ENCODE measurements at places on chromosomes 3 and 15. TPM values are rescaled to one million over a fixed set of nuclear protein-coding genes. Genes with fewer than 3 reads are reported as not detected.

- no peaks in the 10 kb centered on the region for H3K4me1 ChIP-seq
- no peak overlapping the region for H3K4me3 ChIP-seq
- no peaks in the 10 kb centered on the region for H3K27me3 ChIP-seq
- H3K36me3 ChIP-seq: no peaks in the 10 kb centered on the region
Observed at GRCh38 chr15:91983729-91984340, 130.3 kb downstream of the SLCO3A1 start.

DNA sequence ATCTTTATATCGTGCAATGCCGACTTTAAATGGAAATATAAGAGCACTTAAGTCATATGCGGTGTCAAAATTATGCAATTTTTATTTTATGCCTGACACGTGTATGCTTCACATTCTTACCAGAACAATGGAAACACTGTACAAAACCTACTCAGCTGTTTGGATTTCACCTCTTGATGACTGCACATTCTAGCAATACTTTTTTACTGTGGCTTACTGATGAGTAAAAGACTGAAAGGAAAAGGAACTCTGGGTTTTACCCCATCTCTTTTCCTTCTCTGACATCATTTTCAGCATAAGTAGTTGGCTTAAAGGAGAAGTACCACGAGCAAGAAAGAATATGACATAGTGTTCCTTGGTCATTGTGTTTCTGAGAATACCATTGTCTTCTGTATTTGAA, 142.8 kb downstream of the POLR2M start:
- H3K36me3 ChIP-seq: no peaks in the 10 kb centered on the region
- no peaks in the 10 kb centered on the region for H3K4me1 ChIP-seq
- no peak for DNase-seq
- H3K4me3 ChIP-seq: no peak overlapping the region

DNA sequence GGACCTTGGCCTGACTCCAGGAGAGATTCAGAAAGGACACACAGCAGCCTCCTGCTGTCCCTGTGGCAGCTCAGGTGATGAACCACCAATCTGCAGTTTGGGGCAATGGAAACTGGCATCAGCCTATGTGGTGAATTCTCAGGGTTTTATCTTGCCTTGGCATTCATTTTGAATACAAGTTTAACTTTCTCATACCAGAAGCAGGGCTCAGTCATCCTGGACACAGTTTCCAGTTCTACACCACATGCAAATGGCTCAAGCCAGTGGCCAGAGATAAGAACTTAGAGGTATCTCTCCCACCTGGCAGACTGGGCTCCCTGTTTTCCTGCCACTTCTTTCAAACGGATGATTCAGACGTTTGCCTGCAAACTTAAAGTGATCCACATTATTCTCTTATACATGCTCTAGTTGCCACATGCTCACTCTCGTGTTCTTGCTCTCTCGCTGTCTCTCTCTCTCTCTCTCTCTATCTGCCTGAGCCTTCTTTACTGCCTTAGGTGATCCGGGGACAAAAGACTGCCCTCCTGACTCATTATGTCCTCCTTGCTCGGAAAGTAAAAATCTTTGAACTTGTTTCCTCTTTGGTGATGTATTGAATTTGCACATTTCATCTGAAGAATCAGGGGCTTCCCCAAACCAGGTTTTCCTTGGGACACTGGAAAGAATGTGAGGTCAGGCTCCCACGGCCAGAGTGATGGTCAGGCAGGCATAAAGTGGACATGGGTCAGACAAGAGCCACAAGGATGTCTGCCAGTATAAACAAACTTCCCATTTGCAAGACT, 99.6 kb upstream of the STT3B start:
- no peak overlapping the region for H3K4me3 ChIP-seq
- H3K4me1 ChIP-seq: peaks cover 4% of the 10 kb centered on the region
- H3K27me3 ChIP-seq: no peaks in the 10 kb centered on the region
- H3K36me3 ChIP-seq: no peaks in the 10 kb centered on the region
- no peak overlapping the region for H3K27ac ChIP-seq

DNA sequence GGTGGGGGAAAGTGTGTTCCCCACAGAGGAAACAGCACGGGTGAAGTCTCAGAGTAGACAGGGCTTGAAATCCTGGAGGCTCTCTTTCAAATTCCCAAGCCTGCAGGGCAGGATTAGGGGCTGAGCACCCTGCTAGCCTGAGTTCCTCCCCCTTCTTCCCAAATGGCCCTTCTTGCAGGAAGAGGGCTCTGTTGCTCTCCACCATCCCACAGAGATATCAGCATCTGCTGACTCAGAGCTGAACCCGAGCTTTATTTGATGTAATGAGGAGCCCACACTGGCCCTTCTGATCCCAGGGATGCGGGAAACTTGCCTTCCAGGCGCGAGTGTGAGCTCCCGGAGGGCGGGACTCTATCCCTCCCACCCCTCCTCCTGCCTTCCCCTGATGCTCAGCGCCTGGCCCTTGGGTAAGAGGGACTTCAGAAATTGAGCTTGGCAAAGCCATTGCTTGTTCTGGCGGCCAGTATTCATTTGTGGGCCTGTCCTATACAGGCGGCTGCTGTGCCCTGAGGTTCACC, 1.4 kb upstream of the STRA6 start:
- no peaks in the 10 kb centered on the region for H3K36me3 ChIP-seq
- H3K27me3 ChIP-seq: peaks cover 27% of the 10 kb centered on the region
- no peak overlapping the region for H3K27ac ChIP-seq
- no peak for DNase-seq
- H3K4me3 ChIP-seq: no peak overlapping the region

DNA sequence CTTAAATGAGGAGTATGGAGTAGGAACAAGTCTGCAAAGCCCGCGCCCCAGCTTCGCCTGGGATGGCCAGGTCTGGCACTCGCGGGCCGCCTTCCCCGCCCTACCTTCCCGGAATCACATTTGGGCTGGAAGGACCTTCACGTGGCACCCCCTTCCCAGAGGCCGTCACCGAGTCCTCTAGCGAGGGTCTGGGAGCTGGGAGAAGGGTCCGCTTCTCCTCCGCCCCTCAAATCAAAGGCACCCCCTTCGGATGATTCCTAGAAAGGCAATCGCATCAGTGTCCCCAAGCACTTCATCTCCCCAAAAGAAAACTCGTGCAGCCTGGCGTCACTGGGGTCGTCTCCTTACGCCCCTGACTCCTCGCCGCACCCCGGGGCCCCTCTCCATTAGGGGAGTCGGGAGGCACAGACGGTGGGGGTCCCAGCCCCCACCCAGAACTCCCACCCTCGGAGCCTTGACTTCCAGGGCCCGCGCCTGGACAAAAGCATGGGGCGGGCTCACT, 380 bp downstream of the MYLK start:
- no peak for DNase-seq
- no peaks in the 10 kb centered on the region for H3K4me1 ChIP-seq
- H3K4me3 ChIP-seq: peak overlapping the region; percentile 65
- H3K27me3 ChIP-seq: peaks cover 14% of the 10 kb centered on the region
- no peaks in the 10 kb centered on the region for H3K36me3 ChIP-seq

DNA sequence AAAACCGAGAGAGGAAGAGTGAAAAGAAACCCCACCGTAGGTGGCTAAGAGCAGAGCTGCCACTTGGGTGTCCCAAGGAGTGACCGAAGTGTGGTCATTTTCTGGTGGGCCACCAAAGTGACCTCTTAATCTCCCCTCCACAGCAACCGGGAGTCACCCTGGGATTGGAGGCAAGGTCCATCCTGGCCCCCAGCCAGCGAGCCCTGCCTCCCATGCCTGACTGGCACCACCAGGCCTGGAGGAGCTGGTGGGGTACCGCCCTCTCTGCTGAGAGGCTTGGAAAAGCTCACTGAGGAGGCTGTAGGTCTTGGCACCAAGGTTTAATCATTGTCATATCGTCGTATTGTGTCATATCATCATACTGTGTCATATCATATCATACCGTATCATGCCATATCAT, 74.0 kb upstream of the TRPM1 start:
- H3K36me3 ChIP-seq: no peaks in the 10 kb centered on the region
- no peak for DNase-seq
- H3K27ac ChIP-seq: no peak overlapping the region
- no peak overlapping the region for H3K4me3 ChIP-seq
- no peaks in the 10 kb centered on the region for H3K27me3 ChIP-seq

- H3K4me3 ChIP-seq: no peak overlapping the region
- H3K27ac ChIP-seq: no peak overlapping the region
- H3K4me1 ChIP-seq: peaks cover 23% of the 10 kb centered on the region
- no peak for DNase-seq
- no peaks in the 10 kb centered on the region for H3K36me3 ChIP-seq
- H3K27me3 ChIP-seq: no peaks in the 10 kb centered on the region
Observed at GRCh38 chr3:40333416-40333815, 23.9 kb downstream of the EIF1B start.

- H3K27ac ChIP-seq: no peak overlapping the region
- no peaks in the 10 kb centered on the region for H3K4me1 ChIP-seq
- H3K27me3 ChIP-seq: no peaks in the 10 kb centered on the region
- no peaks in the 10 kb centered on the region for H3K36me3 ChIP-seq
- no peak overlapping the region for H3K4me3 ChIP-seq
Observed at GRCh38 chr15:101399431-101399830, 90.1 kb downstream of the PCSK6 start.

GRCh38 chr3:112013058-112013783, 14.5 kb downstream of the TAGLN3 start:
- H3K4me1 ChIP-seq: peaks cover 8% of the 10 kb centered on the region
- H3K27ac ChIP-seq: no peak overlapping the region
- H3K27me3 ChIP-seq: no peaks in the 10 kb centered on the region
- H3K4me3 ChIP-seq: no peak overlapping the region
- no peak for DNase-seq

- peaks cover 12% of the 10 kb centered on the region for H3K4me1 ChIP-seq
- no peaks in the 10 kb centered on the region for H3K27me3 ChIP-seq
- no peak overlapping the region for H3K27ac ChIP-seq
- DNase-seq: no peak
- H3K4me3 ChIP-seq: no peak overlapping the region
Observed at GRCh38 chr3:12585181-12585580, 28.3 kb downstream of the MKRN2 start.

GRCh38 chr3:124859025-124859424, 28.1 kb downstream of the ITGB5 start:
- no peak overlapping the region for H3K4me3 ChIP-seq
- H3K27ac ChIP-seq: no peak overlapping the region
- no peaks in the 10 kb centered on the region for H3K27me3 ChIP-seq
- H3K4me1 ChIP-seq: peaks cover 34% of the 10 kb centered on the region
- DNase-seq: no peak

DNA sequence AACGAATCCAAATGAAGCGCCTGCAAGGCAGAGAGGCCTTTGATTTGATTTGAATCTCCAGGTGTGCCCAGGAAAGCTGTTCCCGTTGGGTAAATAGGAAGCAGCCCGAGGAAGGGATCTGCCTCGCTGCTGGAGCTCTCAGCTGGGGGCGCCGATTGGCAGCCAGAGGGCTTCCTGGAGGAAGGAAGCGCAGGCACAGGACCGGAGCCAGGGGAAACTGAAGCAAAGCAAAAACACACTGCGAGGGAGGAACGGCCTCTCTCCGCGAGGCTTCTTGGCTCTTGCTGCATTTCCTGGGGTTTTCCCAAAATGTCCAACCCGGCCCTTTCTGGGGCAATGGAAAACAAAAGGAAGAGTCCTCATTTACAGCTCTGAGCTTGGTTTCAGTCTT, 80.3 kb downstream of the TMEM266 start:
- DNase-seq: no peak
- no peaks in the 10 kb centered on the region for H3K27me3 ChIP-seq
- H3K4me3 ChIP-seq: no peak overlapping the region

GRCh38 chr15:62444104-62445022, 279.3 kb upstream of the C2CD4B start:
- H3K36me3 ChIP-seq: no peaks in the 10 kb centered on the region
- H3K4me1 ChIP-seq: peaks cover 17% of the 10 kb centered on the region
- no peak overlapping the region for H3K4me3 ChIP-seq
- DNase-seq: peak; percentile 61
- H3K27ac ChIP-seq: peak overlapping the region; percentile 67

DNA sequence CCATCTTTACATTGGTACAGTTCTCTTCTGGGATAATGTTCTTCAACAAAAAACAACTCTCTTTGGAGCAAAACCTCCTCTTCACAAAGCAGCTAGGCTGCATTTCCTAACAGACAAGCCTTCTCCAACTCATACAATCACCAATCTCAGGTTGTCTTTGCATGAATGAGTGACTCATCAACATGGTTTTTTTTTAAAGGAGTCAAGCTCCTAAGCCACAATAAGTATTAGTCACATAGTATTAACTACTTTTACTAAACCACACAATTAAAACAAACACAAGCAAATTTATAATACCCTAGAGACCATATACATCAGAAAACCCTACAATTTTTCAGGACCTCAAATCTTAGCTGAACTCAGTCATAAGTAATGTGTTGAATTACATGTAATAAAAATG, 137.4 kb downstream of the TBC1D5 start:
- peaks cover 16% of the 10 kb centered on the region for H3K4me1 ChIP-seq
- no peaks in the 10 kb centered on the region for H3K36me3 ChIP-seq
- DNase-seq: peak; percentile 26
- no peaks in the 10 kb centered on the region for H3K27me3 ChIP-seq
- H3K4me3 ChIP-seq: no peak overlapping the region

DNA sequence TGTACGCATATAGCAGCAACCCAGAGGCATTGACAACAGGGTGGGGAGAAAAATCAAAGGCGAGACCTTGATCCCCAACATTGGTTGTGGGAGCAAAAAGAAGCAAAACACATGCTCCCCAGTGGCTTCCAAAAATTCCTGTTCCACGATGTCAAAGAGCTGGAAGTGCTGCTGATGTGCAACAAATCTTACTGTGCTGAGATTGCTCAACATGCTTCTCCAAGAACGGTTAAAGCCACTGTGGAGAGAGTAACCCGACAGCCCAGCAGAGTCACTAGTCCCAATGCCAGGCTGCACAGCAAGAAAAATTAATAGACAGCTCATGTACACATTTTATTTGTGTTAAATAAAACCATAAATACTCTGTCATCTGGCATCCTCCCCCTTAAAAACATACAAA, 179.9 kb upstream of the PFN2 start:
- H3K27me3 ChIP-seq: no peaks in the 10 kb centered on the region
- peaks cover 19% of the 10 kb centered on the region for H3K4me1 ChIP-seq
- no peaks in the 10 kb centered on the region for H3K36me3 ChIP-seq
- DNase-seq: no peak
- H3K27ac ChIP-seq: no peak overlapping the region

GRCh38 chr3:63042833-63043232, 167.6 kb upstream of the CADPS start:
- no peak overlapping the region for H3K4me3 ChIP-seq
- no peaks in the 10 kb centered on the region for H3K27me3 ChIP-seq
- no peaks in the 10 kb centered on the region for H3K36me3 ChIP-seq

- DNase-seq: no peak
- no peak overlapping the region for H3K4me3 ChIP-seq
- no peak overlapping the region for H3K27ac ChIP-seq
- no peaks in the 10 kb centered on the region for H3K4me1 ChIP-seq
- H3K27me3 ChIP-seq: no peaks in the 10 kb centered on the region
Observed at GRCh38 chr3:70821602-70822001, 509.2 kb upstream of the MDFIC2 start.

Gene KY
- polyA plus RNA-seq: 0.03 TPM

Gene EIF5A2
- polyA plus RNA-seq: 19.2 TPM

Gene PXYLP1
- 2.3 TPM for polyA plus RNA-seq

Gene STRIT1
- not detected for polyA plus RNA-seq

Gene CAMK2N2
- polyA plus RNA-seq: 0.29 TPM

Gene ROPN1
- 0.35 TPM for polyA plus RNA-seq

Gene TMCO5A
- not detected for polyA plus RNA-seq

Gene APBA2
- polyA plus RNA-seq: 9.3 TPM

Gene COL6A6
- not detected for polyA plus RNA-seq

Measured in keratinocyte (primary cell).